Hair follicular keratinocyte (primary cell): ENCODE measurements at places on chromosomes 1 and 21. TPM values are rescaled to one million over a fixed set of nuclear protein-coding genes. Genes with fewer than 3 reads are reported as not detected.

FAM167B gene
- total RNA-seq, result not detected in 2 replicates

CLCA4 gene
- total RNA-seq, result 0.15 and 0.16 TPM in 2 replicates

RGS1 gene
- not detected in 2 replicates for total RNA-seq

OR2L2 gene
- total RNA-seq, result not detected in 2 replicates

PYHIN1 gene
- total RNA-seq, result not detected in 2 replicates

LEFTY2 gene
- total RNA-seq, result 0.08 TPM in 1 of 2 replicates, not detected in the other

CD53 gene
- total RNA-seq, result not detected in 2 replicates

GJA8 gene
- total RNA-seq, result not detected in 2 replicates

SPRR1B gene
- 31.1 and 43.3 TPM in 2 replicates for total RNA-seq

STUM gene
- total RNA-seq, result not detected in 2 replicates

ZNF648 gene
- total RNA-seq, result not detected in 2 replicates
